ENCODE measurements at places on chromosomes 6 and 20. TPM values are rescaled to one million over a fixed set of nuclear protein-coding genes. Genes with fewer than 3 reads are reported as not detected.

TSBP1 gene
- total RNA-seq = not detected

MICA gene
- 10.0 TPM for total RNA-seq

RIN2 gene
- 50.1 TPM for total RNA-seq

BAG2 gene
- total RNA-seq = 13.0 TPM

APOBEC2 gene
- 103 TPM for total RNA-seq

MYLK4 gene
- total RNA-seq = 1.6 TPM

F13A1 gene
- 122 TPM for total RNA-seq

KAT14 gene
- total RNA-seq = 8.5 TPM

DEFB116 gene
- total RNA-seq = not detected

SNX21 gene
- 23.2 TPM for total RNA-seq

IPCEF1 gene
- total RNA-seq = 0.99 TPM

C6orf47 gene
- total RNA-seq = 17.5 TPM

SNPH gene
- total RNA-seq = 5.5 TPM

PERP gene
- 45.6 TPM for total RNA-seq

TGM3 gene
- total RNA-seq = not detected

JAG1 gene
- total RNA-seq = 32.4 TPM

FAM209B gene
- not detected for total RNA-seq

ERVFRD-1 gene
- total RNA-seq = not detected

PPP1R3D gene
- 6.0 TPM for total RNA-seq

ISM1 gene
- 1.7 TPM for total RNA-seq

MLN gene
- not detected for total RNA-seq

CLPSL2 gene
- total RNA-seq = not detected

HDGFL1 gene
- total RNA-seq = not detected

Measured in left cardiac atrium (tissue), 4 donors.